Dermis microvascular lymphatic vessel endothelial cell (primary cell): ENCODE measurements at places on chromosomes 1 and 21.

DNA sequence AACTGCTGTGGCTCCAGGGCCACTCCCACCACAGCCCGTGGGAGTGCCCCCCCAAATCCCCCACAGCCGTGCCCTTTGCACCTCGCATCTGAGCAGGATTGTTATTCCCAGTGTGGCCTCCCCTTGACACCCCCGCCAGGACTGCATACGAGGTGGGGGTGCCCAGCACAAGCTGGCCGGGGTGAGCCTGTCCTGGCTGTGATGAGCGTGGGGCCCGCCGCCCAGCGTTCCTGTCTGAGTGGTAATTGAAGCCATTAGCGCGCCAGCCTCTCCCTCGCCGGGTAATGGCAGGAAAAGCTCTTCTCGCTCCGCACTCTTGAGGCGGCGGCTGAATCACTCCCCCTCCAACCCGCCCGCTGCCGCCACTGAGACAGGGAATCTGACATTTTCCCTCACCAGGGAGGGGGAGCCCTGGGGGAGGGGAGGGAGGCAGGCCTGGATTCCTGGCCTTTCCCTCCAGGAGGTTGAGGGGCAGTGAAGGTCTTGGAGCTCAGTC, 27.7 kb downstream of the PTPRF start:
- no peak for DNase-seq

- no peak for DNase-seq
Measured at GRCh38 chr1:187771396-187771795, 942.6 kb downstream of the PLA2G4A start.

- DNase-seq = peak; percentile 25
Measured at GRCh38 chr1:51516649-51517158, 2.4 kb downstream of the EPS15 start.

GRCh38 chr1:201769966-201770365, 59.0 kb upstream of the IPO9 start:
- DNase-seq = no peak

DNA sequence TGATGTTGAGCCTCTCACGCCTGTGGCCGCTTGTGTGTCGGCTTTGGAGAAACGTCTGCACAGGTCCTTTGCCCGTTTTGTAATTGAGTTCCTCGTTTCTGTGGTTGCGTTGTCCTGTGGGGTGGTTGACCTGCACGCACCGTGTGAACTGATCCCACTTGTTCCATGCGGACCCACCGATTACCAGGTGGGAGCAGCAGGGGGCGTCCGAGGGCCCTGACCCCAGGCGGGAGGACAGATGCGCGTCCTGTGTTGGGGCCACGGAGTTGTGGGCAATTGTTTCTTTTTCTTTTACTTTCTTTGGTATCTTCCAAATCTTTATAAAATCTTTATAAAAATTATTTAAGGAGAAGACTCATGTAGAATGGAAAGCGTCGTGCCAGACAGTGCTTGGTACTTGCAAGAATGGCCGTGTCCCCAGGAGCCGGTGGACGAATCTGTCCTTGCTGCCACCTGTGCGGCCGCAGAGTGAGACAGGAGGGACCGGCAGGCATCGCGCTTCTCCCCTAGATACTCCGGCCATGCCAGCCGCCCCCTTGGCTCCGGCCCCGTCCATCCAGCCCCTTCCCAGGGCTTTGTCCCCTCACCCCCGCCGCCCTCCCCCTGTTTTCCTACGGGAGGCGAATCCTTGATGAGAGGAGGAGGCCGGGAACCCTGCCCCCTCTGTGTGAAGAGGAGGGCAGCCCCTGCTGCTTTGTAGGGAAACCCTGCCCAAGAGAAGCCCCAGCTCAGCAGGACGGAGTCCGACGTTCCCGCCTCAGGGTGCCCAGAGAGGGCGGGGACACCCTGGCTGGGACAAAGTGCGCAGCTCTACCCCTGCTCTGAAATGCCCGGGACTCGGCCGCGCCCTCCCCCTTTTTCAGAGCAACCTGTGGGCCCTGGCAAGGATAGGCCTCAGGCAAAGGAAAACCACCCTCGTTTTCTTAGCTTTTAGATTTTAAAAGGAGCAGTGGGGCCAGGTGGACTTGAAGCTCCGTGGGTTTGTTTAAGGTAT, 41.7 kb downstream of the PRKCZ start:
- no peak for DNase-seq

DNA sequence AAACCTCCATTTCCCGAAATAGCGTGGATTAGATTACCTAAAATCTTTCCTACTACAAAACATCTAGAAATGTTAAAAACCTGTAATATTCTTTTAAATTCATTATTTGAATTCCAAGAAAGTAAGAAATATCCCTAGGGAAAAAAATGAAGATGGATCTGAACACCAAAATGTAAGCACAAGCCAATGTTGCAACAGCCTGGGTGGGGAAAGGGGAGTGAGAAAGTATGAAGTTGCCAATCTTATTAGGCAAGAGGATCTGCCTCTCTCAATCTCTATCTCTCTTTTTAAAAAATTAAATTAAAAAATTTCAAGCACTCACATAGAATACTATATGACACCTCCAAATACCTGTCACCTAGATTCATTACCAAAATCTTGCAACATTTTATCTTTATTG, 74.9 kb upstream of the IRF2BP2 start:
- no peak for DNase-seq

DNA sequence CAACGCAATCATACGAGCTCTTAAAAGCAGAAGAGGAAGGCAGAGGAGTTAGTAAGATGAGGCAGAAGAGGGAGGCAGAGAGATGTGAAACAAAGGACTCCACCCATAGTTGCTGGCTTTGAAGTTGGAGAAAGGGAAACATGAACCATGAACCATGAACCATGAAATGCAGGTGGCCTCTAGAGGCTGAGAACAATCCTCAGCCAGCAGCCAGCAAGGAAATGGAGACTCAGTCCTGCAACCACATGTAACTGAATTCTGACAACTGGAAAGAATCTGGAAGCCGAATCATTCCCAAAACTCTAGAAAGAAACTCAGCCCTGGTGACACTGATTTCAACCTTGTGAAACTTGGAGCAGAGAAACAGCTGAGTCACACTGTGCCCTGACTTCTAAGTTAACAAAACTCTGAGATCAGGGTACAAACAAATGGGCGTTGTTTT, 10.1 kb downstream of the DIPK1A start:
- DNase-seq = no peak

DNA sequence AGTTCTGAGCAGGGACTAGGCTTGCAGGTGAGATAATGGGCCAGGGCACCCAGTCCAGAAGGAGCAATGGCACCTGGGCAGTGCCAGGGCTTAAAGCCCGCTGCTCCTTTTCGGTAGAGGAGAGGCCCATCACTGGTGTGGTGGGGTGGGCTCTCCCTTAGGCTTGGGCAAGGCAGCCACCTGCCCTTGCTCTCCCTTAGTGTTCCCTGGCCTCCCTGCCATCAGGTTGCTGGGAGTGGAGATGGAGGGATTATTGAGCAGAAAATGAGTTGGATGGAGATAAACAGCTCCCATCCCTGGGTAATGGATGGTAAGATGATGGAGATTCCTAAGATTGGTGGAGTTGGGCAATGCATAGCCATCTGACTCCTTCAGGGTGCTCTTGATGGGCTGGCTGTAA, 7.9 kb downstream of the MYOG start:
- no peak for DNase-seq

GRCh38 chr1:114503916-114504422, 7.0 kb downstream of the TRIM33 start:
- DNase-seq = no peak

GRCh38 chr1:22704440-22705067, 6.1 kb upstream of the EPHB2 start:
- peak; percentile 72 for DNase-seq

- no peak for DNase-seq
Measured at GRCh38 chr1:230818367-230818766, 50.0 kb downstream of the C1orf198 start.

DNA sequence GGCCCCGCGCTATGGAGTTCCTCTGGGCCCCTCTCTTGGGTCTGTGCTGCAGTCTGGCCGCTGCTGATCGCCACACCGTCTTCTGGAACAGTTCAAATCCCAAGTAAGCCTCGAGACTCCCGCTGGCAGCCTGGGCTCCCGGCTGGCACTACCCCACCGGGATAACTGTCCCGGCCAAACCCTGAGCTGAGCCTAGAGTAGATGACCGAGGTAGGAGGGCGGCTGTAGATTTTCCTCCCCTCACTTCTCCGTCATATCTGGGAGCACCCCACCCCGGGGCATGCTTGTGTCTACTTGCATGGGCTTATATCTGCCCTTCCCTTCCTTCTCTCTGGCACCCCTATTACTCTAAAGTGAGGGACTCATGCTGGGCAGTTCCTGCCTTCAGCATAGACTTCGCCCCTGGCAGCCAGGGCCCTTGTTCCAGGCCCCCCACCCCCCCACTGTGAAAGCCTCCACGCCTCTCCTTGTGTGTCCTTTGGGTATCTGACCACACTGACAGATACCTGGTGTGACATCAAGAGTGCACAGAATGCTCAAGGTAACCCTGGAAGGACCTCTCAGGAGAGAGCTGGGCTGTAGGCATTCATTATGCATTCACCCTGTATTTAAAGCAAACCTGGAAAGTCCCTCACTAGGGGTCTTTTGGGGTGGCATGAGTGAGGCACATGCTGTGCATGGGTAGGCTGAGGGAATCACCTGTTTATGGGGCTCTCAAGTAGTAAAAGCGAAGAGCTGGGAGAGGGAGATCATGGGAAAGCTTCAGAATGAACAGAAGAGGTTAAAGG, 485 bp downstream of the EFNA1 start:
- DNase-seq = no peak

DNA sequence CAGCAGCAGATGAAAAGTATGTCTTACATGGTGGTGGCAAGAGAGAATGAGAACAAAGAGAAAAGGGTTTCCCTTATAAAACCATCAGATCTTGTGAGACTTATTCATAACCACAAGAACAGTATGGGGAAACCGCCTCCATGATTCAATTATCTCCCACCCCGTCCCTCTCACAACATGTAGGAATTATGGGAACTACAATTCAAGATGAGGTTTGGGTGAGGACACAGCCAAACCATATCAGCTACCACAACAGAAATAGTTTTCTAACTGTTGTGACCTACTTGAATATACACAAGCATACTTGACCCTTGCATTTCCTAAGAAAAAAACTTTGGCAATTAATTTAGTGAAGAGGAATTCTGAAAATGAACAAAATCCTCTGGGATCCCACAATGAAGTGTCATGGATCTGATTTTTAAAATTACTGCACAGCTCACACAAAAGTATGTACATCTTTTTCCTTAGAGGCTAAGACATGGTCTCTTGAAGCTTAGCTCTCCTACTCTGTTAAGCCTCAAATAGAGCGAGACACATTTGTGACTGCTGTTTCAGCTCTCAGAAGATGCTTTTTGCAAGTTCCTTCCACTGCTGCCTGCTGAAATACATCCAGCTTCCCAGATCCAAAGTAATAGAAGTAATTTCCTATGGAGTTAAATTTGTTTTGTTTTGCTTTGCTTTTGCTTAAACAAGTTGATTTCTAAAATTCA, 265.8 kb downstream of the DPYD start:
- no peak for DNase-seq

DNA sequence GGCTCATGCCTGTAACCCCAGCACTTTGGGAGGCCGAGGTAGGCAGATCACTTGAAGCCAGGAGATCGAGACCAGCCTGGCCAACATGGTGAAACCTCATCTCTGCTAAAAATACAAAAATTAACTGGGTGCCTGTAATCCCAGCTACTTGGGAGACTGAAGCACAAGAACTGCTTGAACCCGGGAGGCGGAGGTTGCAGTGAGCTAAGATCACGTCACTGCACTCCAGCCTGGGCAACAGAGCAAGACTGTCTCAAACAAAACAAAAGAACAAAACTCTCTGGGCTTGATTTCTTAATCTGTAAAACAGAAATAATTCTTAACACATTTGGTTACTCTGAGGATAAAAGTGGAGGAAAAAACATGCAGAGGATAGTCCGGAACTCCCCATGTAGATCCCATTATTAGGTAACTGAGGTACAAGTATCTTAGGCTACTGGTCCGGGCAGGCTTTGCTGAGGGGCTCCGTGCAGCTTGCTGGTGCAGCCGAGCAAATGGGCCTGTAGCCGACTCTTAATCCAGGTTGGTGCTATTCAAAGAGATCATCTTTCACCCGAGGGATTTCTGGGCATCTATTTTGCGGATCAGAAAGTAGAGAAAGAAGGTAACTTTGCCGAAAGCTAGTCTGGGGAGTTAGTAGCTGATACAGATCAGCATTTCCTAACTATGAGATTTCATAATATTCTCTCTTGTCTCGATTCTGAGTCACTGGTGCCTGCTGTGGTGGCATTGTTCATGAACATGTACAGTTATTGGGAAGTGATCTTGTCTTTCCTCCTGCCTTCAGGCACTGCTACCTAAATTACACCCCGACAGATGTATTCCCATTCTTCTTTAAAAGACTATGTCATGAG, 56.8 kb downstream of the NFIA start:
- DNase-seq = peak; percentile 81

- DNase-seq = no peak
Measured at GRCh38 chr1:17633654-17634053, 94.2 kb downstream of the ARHGEF10L start.

DNA sequence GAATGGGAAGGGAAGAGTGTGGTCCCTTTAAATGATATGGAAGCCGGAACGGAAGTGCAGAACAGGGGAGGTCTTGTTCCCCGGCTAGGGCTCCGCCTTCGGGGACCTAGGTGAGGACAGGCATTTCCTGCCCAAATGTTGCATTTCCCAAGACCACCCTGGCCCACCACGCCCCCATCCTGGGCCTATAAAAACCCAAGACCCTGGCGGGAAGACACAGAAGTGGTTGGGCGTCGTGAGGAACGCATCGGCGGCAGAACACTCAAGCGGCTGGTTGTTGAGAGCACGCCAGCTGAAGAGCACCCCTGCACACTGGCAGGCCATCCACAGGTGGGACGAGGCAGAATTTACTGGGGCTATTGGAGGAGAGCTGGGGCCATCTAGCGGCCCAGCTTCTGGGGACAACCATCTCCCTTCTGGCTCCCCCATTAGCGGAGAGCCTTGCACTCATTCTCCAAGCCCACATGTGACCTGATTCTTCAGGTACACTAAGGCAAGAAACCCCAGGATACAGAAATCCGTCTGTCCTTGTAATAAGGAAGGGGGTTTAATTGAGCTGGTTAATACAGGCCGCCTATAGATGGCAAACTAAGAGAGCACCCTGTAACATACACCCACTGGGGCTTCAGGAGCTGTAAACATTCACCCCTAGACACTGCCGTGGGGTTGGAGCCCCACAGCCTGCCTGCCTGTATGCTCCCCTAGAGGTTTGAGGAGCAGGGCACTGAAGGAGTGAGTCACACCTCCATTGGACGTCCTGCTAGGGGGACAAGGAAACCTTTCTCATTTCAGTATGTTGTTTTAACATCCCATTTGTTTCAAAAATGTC, 1327.9 kb downstream of the BRINP3 start:
- no peak for DNase-seq

DNA sequence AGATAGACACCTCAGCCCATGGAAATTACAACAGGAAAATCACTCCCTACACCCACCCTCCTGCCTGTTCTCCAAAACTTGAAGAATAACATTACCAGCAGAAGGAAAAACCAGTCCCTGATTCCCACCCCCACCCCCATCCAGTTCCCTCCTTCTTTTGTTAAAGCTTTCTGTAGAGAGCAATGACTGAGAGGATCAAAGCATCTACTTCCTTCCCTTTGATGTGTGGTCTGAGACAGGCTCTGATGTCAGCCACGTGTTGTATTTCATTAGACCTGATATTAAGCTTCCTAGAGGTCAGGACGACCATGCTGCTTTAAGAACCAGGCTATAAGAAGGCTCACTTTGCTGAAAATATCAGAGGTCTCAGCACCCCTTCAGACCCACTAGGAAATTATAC, 73.9 kb upstream of the HAO2 start:
- DNase-seq = no peak

- no peak for DNase-seq
Measured at GRCh38 chr1:184191181-184191621, 139.7 kb downstream of the TSEN15 start.
